Nephron progenitor cell (in vitro differentiated cells): ENCODE measurements at places on chromosomes 7 and 10.

GRCh38 chr10:60042914-60043313, 136.6 kb upstream of the CCDC6 start:
- no peak for DNase-seq

- no peak for DNase-seq
Observed at GRCh38 chr10:122495406-122496340, 34.3 kb downstream of the HTRA1 start.

- no peak for DNase-seq
Observed at GRCh38 chr7:98826811-98827231, 43.0 kb downstream of the TMEM130 start.

DNA sequence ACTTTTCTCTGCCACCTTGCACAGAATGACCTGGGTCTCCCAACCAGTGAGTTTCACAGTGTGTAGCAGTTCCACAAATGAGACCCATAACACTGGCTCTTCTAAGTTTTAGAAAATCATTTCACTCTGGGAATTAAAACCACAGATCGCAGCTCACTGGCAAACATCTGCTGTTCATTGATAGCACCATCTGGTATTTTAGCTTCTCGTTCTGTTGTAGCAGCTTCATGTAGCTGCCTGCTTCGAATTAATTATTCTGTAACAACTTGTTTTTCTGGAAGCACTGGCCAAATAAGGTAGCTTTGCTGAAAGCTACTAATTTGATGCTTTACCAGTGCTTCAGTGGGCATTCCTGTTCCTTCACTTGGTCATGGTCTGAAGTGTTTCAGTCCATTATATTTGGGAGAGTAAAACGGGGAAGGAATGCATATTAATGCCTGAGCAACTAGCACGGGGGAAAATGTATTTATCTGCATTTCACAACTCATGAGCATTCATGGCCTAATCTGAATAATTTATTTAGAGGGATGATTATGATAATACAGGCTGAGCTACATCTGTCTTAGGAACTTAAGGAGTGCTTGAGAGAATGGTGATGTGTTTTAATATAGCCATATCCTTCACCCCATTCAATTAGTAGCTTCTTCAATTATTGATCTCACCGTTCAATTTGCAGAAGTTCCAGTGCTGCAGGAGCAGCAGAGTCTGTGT, 447.4 kb downstream of the XPNPEP1 start:
- DNase-seq = no peak

DNA sequence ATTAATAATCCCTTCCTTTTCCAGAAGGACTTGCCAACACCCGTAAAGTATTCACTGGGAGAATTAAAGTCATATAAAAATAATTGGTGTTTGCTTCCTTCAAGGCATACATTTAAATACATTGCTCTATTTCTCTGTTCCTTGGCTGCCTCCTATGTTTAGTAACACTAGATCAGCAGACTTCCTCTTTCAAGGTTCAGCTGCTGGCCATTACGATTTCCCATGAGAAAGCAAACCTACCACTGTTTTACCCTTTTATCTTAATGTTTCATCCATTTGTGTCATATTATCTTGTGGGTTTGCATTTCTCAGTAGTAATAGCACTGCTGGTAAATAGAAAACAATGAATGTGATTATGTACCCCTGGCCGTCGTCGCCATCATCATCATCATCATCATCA, 313.8 kb upstream of the BMPER start:
- DNase-seq = no peak

DNA sequence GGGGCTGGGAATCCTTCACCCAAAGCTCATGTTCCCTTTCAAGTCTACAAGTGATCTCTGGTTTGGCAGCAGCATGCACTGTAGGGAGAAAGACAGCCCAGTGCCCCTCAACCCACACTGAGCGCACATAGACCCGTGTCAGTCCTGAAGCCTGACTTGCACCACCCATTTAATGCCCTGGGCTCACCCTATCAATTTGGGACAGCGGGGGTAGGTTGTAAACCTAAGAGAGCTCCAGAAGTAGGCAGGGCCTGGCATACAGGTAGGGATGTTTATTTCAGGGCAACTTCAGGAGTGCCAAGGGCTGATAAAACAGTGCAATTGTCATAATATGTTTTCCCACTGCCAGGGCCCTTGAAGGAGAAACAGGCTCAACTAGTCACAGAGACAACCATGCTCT, 3.5 kb upstream of the ATP6V0E2 start:
- DNase-seq = no peak

- DNase-seq = no peak
Observed at GRCh38 chr10:58675321-58675720, 162.6 kb downstream of the BICC1 start.

- DNase-seq = no peak
Observed at GRCh38 chr10:79409038-79409725, 36.2 kb downstream of the ZCCHC24 start.

GRCh38 chr10:26357203-26357602, 80.9 kb upstream of the APBB1IP start:
- DNase-seq = no peak

- DNase-seq = peak; percentile 67
Observed at GRCh38 chr7:4631380-4632179, 50.5 kb upstream of the FOXK1 start.

DNA sequence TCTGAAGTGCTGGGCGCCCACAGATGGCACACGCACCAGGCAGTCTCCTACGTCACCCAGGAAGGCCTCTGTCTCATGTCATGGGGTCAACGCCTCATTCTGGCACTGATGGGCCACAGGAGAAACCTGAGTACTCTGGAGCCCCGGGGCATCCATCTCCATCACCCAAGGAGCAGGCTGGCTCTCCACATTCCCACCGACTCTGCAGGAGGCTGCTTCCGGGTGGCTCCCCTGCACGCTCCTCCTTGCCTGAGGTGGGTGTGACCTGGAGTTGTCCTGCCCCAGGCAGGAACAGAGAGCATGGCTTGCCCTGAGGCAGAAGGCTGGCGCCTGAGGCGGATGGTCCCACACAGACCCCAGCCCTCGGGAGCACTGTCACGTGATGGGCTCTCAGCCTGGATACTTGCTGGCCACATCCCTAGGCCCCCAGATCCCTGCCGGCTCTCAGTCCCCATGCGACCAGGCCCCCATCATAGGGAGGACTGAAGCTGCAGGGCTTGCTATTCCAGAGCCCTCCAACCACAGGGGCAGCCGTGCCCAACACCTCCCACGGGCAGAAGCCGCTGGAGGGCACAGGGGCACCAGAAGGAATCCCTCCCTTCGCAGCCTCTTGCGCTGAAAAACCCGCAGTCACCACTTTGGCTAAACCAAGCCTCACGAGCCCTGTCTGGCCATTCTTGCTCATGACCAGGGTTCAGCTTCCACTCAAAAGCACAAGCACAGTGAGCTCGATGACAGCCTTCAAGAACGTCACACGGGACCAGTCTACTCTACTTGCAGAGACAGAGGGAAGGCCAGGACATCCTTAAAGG, 80.7 kb downstream of the MAD1L1 start:
- DNase-seq = no peak

- no peak for DNase-seq
Observed at GRCh38 chr7:104524853-104525252, 196.4 kb downstream of the LHFPL3 start.

- DNase-seq = peak; percentile 47
Observed at GRCh38 chr7:158549616-158550393, 37.8 kb downstream of the PTPRN2 start.

DNA sequence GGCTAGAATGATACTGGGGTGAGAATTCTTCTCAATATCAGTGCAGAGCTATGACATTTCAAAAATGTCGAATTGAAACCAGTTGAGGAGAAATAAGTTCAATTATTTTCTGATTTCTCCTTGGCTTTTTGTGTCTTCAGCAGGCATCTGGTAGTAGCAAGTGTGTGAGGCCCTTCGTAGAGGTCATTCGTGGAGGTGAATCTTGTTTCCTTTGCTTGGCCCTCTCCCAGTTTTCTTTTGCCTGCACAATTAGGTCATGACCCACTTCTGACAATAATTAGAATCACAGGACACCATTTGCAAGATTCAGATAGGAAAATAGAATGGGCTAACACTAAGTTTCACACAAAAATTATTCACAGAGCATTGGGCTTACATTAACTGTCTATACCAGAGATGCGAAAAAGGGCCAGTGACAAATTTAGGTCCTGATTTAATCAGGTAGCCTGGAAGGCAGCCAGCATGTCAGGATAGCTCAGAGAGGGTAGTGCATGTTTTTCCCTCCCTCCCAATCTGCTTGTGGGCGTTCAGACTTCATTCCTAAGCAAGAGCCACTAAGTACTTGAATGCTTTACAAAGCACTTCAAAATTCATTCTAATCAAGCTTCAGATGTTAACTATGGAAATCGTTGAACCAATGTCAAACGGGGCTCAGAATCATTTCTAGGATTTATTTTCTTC, 24.0 kb upstream of the A1CF start:
- DNase-seq = no peak

GRCh38 chr10:79142064-79142491, 73.3 kb downstream of the ZMIZ1 start:
- peak; percentile 59 for DNase-seq

- no peak for DNase-seq
Observed at GRCh38 chr7:74231232-74231590, 21.4 kb downstream of the LAT2 start.

DNA sequence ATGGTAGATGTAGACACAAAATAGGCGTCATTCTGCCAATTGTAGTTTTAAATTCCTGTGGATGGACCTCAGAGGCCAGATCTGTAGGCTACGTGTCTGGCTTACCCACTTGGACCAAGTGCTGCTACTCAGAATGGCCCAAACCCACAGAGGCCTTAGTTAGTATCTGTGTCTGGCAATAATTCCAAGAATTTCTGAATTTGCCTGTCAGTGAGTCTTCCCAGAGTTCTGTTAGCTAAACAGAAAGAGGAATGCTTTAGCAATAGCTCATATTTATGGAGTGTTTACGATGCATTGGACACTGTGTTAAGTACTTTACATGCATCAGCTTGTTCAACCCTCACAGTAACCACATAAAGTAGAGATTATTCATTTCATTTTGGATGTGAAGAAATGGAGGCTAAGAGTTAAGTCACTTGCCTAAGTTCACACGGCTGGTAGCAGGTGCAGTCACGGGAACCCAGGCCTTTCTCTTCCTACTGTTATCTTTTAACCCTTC, 231.8 kb downstream of the PTEN start:
- DNase-seq = no peak

- DNase-seq = no peak
Observed at GRCh38 chr7:121634356-121634755, 238.2 kb upstream of the FAM3C start.

DNA sequence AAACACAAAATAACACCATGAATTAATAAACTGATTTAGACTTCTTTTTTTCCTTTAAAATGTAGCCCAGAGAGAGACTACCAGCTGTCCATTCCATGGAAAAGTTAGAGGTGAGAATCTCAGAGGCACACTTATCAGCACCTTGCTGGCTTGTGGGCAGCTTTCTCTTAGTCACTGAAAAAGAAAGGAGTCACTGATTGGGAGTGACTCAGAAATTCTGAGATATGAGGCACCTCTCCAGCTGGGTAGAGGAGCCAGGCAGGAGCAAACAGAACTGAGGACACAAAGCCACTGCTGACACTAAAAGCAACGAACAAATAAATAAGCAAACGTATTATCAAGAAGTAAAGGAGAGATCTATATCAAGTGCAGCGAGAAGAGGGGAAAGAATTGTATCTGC, 310.6 kb downstream of the PARD3 start:
- DNase-seq = no peak

DNA sequence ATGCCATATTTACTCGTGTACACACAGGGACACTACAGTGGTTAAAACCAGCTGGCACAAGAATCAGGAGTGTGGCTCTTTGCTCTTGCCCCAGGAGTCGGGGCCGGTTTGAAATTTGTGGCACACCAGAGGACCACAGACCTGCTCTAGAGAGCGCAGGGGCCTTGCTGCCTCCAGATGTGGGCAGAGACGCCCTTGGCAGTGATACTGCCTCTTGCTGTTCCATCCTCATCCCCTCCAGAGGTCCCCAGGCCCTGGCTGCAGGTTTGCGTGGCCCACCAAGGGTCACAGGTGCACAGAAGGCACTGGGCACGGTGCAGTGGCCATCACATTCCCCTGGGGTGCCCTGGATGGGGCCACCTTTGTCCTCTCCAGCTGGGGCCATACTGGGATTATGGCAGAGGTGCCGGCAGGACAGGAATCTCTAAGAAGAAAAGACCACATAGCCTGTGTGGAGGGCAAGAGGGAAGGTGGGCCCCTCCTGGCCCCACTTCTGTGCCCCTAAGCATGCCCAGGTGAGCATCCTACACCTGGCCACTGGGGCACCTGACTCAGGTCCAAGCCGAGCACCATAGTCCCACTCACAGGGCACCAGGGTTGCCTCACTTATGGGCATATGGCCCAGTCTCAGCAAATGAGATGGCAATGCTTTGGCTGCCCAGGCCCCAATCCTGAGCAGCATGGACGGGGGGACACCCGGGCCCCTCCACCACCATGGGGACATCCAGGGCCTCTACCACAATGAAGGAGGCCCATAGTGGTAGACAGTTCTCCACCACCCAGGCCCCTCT, 45.6 kb downstream of the FOXL3 start:
- DNase-seq = no peak

DNA sequence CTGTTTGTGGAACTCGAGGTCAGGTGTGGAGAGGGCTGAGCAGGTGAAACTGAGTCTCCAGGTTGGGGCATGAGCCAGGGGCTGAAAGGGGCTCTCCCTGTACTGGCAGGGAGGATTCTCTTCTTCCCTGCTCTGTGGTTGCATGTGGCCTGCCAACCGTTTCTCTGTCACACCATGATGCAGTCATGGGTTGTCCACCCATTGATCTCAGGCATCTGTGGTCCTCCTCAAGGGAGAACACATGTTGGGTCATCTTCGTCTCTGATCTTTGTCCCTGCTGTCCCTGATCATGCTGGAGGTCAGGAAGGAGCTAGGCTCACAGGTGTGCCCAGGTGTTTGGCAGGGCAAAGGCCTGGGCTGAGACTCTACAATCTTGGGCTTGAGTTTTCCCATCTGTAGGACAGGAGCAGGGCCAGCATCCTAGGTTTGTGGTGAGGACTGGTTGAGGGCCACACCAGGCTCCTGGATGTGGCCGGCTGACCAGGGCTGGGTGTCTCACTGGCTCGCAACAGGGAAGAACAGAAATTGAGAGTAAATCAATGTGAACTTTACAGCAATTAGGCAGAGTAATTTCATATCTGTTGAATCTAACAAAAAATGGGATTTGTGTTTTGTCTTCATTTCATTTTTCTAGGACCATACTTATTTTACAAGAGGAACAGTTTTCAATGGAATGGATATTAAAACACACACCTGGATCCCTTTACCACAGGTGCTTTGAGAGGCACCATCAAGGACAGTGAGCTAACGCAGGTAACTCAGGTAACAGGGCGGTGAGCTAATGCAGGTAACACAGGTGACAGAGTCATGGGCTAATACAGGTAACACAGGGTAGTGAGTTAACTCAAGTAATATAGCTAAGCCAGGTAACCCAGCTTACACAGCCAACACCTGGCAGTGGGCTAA, 58.5 kb upstream of the IGFBP3 start:
- DNase-seq = no peak
